ENCODE measurements at places on chromosomes 7 and 10. TPM values are rescaled to one million over a fixed set of nuclear protein-coding genes. Genes with fewer than 3 reads are reported as not detected.

Gene HACD1
- 27.8 TPM for total RNA-seq

Gene SOSTDC1
- total RNA-seq = not detected

Gene CNPY1
- total RNA-seq = not detected

Gene LAMB4
- not detected for total RNA-seq

Gene OR2A42
- total RNA-seq = not detected

Gene AKR1C1
- 24.1 TPM for total RNA-seq

Gene PALD1
- 0.04 TPM for total RNA-seq

Gene AIMP2
- 69.0 TPM for total RNA-seq

Gene EPC1
- total RNA-seq = 9.7 TPM

Gene JCAD
- under 0.01 TPM for total RNA-seq

Gene LLCFC1
- not detected for total RNA-seq

Gene SLC13A1
- total RNA-seq = not detected

Gene NCF1
- 1.9 TPM for total RNA-seq

Gene SMC3
- 21.2 TPM for total RNA-seq

Gene ZPBP
- not detected for total RNA-seq

Gene NUTM2A
- total RNA-seq = 1.0 TPM

Gene PILRA
- not detected for total RNA-seq

Gene OR6V1
- total RNA-seq = not detected

Gene PNLIPRP1
- not detected for total RNA-seq

Gene GIMAP4
- total RNA-seq = not detected

Gene DCLRE1C
- total RNA-seq = 6.6 TPM

Gene ZNF32
- total RNA-seq = 21.0 TPM

Gene TMEM270
- total RNA-seq = not detected

Gene TMEM229A
- not detected for total RNA-seq

Gene AKR1D1
- total RNA-seq = not detected

Gene HOGA1
- 0.55 TPM for total RNA-seq

Gene HOXA11
- total RNA-seq = 1.3 TPM

Gene CH25H
- total RNA-seq = not detected

Gene HOXA2
- 0.61 TPM for total RNA-seq

Gene ASZ1
- not detected for total RNA-seq

Gene BRAT1
- total RNA-seq = 50.8 TPM

Gene NEBL
- total RNA-seq = 0.16 TPM

Gene FEZF1
- not detected for total RNA-seq

Gene FFAR4
- not detected for total RNA-seq

Gene ZNF804B
- total RNA-seq = not detected
